H9 (cell line): ENCODE measurements at places on chromosomes 13 and 19. TPM values are rescaled to one million over a fixed set of nuclear protein-coding genes. Genes with fewer than 3 reads are reported as not detected.

DNA sequence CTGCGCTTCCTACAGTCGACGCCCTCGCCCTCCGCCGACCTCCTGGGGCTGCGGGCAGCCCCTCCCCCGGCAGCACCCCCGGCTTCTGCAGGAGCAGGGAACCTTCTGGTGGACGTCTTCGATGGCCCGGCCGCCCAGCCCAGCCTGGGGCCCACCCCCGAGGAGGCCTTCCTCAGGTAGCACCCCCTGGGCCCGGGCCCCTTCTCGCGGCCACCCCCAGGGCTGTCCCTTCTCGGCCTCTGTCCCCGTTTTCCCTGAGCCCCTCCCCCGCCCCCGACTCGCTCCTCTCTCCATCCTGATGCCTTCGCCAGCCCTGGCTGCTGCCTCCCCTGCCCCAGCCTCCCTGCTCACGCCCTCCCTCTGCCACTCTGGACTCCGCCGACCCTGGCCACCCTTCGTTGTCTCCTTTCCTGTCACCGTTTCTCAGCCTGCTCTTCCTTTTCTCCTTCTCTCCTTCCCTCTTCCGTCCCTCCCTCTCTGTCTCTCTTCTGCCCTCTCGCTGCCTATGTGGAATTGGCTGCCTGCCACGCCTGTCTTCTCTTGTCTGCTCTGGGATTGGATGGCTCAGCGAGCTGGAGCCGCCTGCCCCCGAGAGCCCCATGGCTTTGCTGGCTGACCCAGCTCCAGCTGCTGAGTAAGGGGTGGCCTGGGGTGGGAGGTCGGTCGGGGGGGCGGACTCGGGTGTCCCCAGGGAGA lies 11.0 kb downstream of the FUZ start:
- DNase-seq = peak; percentile 91

The STRN4 gene
- 143 and 148 TPM in 2 replicates for total RNA-seq

- no peak for DNase-seq
Measured at GRCh38 chr13:34004676-34005075, 186.7 kb downstream of the RFC3 start.

The NDUFA11 gene
- 282 TPM in 2 replicates for total RNA-seq

GRCh38 chr13:99380921-99381645 lies 73.9 kb upstream of the GPR183 start:
- DNase-seq = no peak

- peak; percentile 89 for DNase-seq
Measured at GRCh38 chr19:7680606-7681339, at the start of gene TRAPPC5. TRAPPC5 (plus strand) TSS chr19:7680833; CDS start chr19:7682254, 1,421 bp downstream.

The WDR87 gene
- total RNA-seq = not detected in 2 replicates

GRCh38 chr19:31499281-31500196 lies 150.3 kb upstream of the TSHZ3 start:
- DNase-seq = no peak

The PROZ gene
- not detected in 2 replicates for total RNA-seq

The APOE gene
- 530 and 547 TPM in 2 replicates for total RNA-seq

DNA sequence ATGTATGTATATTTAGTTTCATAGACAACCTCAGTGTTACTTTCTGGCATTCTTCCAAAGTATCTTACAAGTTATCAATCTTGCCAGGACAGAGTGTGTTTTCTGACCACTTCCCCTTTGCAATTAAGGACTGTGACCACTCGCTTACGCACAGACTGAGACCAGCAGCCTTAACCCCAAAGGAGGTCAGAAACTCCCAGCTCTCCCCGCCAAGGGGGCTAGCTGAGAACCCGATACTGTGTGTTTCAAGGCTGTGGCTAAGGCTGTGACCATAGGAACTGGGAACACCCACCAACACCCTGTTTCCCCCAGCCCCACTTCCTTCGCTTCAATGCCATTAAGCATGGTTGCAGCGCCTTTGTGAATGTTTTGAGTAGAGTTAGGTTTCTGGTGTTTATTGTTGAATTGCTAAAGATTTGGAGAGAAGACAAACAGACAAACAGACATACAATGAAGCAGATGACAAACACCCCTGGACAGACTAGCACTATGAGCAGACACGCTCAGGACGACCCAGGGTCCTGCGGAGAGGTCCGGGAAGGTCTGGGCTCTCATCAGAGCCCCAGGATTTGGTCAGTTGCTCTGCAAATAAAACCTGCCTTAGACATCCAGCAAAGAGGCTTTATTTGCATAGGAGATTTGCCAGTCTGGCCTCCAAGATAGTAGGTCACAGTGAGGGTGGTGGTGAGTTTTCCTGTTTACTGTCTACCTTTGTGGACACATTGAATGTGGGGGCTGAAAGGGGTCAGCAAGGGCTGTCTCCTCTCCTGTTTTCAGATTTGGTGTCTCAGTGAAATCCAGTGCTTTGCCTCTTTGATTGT lies 25.0 kb upstream of the TNFSF11 start:
- no peak for DNase-seq

The ANKRD24 gene
- 2.4 and 2.8 TPM in 2 replicates for total RNA-seq
